ENCODE measurements at places on chromosomes 1 and 21.

GRCh38 chr1:116553386-116554115 lies 17.3 kb downstream of the CD58 start:
- DNase-seq, result no peak

GRCh38 chr1:70915258-70916033 lies 132.2 kb downstream of the PTGER3 start:
- no peak for DNase-seq

DNA sequence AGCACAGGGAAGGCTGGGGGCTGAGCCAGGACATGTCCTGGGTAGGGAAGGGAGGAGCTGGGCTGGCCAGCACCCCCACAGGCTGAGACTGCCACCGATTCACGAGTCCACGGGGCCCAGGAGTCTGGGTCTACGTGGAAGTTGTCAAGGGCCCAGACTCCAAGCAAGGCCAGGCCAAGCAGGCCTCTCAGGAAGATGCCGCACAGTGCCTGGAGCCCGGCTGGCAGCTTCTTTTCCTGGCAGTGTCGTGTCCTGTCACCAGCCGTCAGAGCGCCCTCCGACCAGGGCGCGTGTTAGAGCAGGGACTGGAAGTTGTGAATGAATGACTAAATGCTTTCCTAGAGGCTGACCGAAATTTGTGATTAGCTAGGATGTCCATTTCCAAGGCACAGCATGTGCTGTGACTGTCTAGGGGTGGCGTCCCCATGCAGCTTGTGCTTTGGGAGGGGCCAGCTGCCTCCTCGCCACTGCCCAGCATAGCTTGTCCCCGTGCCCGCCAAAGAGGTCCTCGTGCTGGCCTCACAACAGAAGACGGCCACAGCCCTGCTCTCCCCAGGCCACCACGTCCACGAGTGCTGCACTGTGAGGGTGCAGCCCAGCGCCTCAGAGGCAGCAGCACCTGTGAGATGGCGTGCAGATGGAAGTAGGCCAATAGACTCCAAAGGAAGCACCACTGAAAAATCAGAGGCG lies 147.4 kb upstream of the COL6A1 start:
- no peak for DNase-seq

- DNase-seq, result no peak
Measured at GRCh38 chr1:88783145-88783544, 99.1 kb downstream of the PKN2 start.

DNA sequence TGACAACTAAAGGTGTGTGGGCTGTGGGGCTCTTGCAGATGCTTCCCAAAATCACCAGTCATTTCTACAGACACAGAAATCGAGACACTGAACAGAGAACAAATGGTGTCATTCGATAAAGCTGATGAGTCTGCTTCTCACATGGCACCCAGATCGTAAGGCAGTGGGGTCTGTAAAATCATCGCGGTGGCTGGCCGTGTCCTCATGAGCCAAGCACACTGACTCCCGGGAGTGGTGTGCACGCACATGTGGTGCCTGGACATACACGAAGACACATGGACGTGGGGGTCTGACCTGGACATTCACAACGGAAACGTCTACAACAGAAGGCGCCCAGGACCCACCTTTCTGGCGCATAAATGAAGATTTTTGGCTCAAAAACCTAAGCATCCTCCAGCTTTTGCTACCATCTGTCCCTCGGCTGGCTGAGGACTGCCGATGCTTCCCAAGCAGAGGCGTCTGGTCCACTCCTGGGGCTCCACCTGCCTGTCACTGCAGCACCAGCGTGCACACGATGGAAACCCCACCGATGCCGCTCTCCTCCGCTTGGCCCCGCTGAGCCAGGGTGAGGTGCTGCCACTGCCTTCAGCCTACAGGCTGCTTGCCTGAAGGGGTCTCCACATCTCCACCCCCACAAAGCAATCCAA lies 6.8 kb downstream of the SMIM1 start:
- DNase-seq, result no peak

- DNase-seq, result no peak
Measured at GRCh38 chr1:179310721-179311120, 17.1 kb downstream of the SOAT1 start.

GRCh38 chr1:201831371-201831770 lies 2.4 kb downstream of the IPO9 start:
- no peak for DNase-seq

DNA sequence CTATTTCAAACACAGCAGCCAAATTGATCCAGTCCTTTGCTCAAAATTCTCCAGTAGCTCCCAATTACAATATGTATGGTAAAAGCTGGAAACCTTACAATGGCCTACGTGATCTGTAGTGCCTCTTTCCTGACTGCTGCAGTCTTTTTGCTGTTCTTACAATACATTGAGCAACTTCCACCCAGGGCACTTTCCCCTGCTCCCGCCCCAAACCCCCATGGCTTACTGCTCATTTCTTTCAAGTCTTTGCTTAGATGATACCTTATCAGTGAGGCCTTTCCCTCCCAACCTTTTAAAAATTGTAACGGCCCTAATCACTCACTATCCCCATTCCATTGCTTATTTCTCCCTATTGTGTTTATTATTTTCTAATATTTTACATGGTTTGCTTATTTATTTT lies 43.9 kb upstream of the APOBEC4 start:
- no peak for DNase-seq

GRCh38 chr1:111732718-111733117 lies 6.5 kb downstream of the INKA2 start:
- no peak for DNase-seq

GRCh38 chr1:55958498-55958897 lies 620.9 kb downstream of the PLPP3 start:
- no peak for DNase-seq

- DNase-seq, result no peak
Measured at GRCh38 chr1:211511947-211512346, 20.0 kb upstream of the RD3 start.

GRCh38 chr1:17696417-17697301 lies 58.5 kb upstream of the ACTL8 start:
- peak; percentile 71 for DNase-seq

DNA sequence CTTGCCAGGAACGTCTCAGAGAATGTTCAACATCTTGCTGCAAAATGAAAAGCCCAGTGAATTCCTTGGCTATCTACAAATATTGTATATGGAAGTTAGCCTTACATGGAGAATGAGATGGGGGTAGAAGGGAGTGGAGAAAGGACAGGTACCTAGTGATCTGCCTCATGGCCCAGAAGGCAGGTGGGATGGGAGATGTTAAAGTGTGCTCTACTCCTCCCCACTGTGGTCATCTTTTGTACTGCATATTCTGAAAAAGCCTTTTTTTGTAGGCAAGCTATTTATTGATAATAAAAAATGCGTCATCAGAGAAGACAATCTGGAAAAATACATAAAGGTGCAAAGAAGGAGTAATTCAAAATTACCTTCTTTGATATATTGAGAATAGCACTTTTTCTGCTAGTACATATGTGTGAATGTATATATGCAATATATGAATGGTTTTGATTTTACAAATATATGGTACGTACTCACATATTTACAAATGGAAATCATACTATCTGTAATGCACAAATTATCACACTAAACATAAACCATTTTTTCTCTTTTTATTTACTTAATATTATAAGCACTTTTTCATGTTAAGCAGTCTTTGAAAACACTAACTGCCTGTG lies 19.1 kb upstream of the SLC5A9 start:
- DNase-seq, result peak; percentile 69

- DNase-seq, result peak; percentile 24
Measured at GRCh38 chr1:7420470-7421100, 350.5 kb upstream of the VAMP3 start.

DNA sequence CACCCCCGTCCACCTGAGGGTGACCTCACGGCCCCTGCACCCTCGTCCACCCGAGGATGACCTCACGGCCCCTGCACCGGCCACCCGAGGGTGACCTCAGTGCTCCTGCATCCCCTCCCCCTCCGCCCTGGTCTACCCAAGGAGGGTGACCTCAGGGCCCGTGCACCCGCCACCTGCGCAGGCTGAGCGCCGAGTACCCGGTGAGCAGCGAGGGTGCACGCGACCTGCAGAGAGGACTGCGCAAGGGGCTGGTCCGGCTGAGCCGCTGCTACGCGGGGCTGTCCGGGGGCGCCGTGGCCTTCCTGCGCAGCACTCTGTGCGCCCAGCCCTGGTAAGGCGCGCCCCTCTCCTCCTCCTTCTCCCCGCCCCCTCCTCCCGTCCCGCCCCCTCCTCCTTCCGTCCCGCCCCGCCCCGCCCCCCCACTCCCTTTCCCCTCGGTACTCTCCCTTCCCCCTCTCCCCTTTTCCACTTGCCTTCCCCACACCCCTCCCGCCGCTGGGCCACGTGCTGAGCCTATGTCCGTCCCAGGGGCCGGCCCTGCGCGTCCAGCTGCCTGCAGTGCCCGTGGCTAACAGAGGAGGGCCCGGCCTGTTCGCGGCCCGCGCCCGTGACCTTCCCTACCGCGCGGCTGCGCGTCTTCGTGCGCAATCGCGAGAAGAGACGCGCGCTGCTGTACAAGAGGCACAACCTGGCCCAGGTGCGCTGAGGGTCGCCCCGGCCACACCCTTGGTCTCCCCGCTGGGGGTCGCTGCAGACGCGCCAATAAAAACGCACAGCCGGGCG lies 28.4 kb downstream of the TRIM11 start:
- peak; percentile 91 for DNase-seq

- peak; percentile 46 for DNase-seq
Measured at GRCh38 chr1:160489513-160490261, 33.4 kb downstream of the SLAMF6 start.

- no peak for DNase-seq
Measured at GRCh38 chr1:226846786-226847185, 23.6 kb upstream of the PSEN2 start.

GRCh38 chr21:39788383-39788782 lies 43.4 kb downstream of the IGSF5 start:
- DNase-seq, result peak; percentile 96

DNA sequence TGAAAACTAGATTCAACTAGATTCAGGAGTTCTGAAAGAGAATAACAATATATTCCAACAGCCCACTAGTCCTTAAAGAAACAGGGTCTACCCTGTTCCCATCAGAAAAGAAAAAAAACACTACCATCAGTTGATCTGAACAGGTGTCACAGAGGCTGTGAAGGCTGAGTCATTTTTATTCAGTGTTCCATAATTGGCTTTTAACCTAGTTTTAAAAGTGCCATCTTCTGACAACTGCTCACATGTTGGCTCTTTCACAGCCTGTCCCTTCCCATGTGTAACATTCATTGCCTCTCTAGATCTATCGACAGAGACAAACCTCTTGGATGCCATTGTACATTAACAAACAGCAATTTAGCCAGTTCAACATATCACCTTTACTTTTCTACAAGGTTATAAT lies 243.7 kb downstream of the TBX15 start:
- DNase-seq, result no peak

- DNase-seq, result no peak
Measured at GRCh38 chr1:80640978-80641377, 1159.8 kb upstream of the ADGRL2 start.

GRCh38 chr1:94550396-94550795 lies 8.8 kb upstream of the F3 start:
- DNase-seq, result no peak

- no peak for DNase-seq
Measured at GRCh38 chr1:14780271-14780670, 181.8 kb downstream of the KAZN start.

- no peak for DNase-seq
Measured at GRCh38 chr1:109994654-109995053, 10.1 kb downstream of the AHCYL1 start.

DNA sequence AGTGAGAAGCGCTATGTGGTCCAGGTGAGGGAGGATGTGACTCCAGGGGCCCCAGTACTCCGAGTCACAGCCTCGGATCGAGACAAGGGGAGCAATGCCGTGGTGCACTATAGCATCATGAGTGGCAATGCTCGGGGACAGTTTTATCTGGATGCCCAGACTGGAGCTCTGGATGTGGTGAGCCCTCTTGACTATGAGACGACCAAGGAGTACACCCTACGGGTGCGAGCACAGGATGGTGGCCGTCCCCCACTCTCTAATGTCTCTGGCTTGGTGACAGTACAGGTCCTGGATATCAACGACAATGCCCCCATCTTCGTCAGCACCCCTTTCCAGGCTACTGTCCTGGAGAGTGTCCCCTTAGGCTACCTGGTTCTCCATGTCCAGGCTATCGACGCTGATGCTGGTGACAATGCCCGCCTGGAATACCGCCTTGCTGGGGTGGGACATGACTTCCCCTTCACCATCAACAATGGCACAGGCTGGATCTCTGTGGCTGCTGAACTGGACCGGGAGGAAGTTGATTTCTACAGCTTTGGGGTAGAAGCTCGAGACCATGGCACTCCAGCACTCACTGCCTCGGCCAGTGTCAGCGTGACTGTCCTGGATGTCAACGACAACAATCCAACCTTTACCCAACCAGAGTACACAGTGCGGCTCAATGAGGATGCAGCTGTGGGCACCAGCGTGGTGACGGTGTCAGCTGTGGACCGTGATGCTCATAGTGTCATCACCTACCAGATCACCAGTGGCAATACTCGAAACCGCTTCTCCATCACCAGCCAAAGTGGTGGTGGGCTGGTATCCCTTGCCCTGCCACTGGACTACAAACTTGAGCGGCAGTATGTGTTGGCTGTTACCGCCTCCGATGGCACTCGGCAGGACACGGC lies 2.2 kb downstream of the CELSR2 start:
- no peak for DNase-seq

- DNase-seq, result no peak
Measured at GRCh38 chr1:164813776-164814175, 254.8 kb downstream of the PBX1 start.

GRCh38 chr1:59696421-59697115 lies 118.2 kb upstream of the HOOK1 start:
- DNase-seq, result no peak

GRCh38 chr1:7869136-7869920 lies 16.5 kb upstream of the UTS2 start:
- DNase-seq, result peak; percentile 3

GRCh38 chr1:26761217-26761616 lies 26.5 kb upstream of the PIGV start:
- DNase-seq, result peak; percentile 17

- DNase-seq, result peak; percentile 76
Measured at GRCh38 chr1:230858918-230859729, 9.2 kb downstream of the C1orf198 start.

- DNase-seq, result no peak
Measured at GRCh38 chr1:171919891-171920887, 78.9 kb downstream of the DNM3 start.

DNA sequence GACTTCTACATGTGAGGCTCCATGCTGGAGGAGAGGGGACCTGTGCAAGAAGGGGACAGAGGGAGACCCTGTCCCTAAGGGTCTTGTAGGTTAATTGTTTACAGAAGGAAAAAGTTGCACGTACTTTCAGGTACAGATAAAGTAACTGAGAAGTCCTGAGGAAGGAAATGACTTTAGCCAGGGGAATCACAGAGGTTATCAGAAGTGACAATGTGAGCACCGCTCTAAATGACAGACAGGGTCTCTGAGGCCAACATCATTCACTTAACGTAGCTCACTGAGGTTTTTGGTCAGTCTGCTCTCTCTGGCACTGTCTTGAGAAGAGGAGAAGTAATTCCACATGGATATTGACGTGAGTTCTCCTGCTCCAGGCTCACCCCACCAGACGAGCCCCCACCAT lies 12.0 kb downstream of the TAF5L start:
- DNase-seq, result no peak

- DNase-seq, result peak; percentile 9
Measured at GRCh38 chr1:36743286-36744005, 260.7 kb upstream of the CSF3R start.

- DNase-seq, result peak; percentile 16
Measured at GRCh38 chr1:19091196-19091953, 118.7 kb downstream of the UBR4 start.

GRCh38 chr21:21624674-21625073 lies 626.5 kb downstream of the NCAM2 start:
- no peak for DNase-seq
